ENCODE measurements at places on chromosomes 12 and 14. TPM values are rescaled to one million over a fixed set of nuclear protein-coding genes. Genes with fewer than 3 reads are reported as not detected.
A peak's percentile ranks its signal among the peaks of the same experiment; 100 is the strongest.

GRCh38 chr14:24576771-24577170 is 721 bp upstream of the CTSG start:
- DNase-seq, result no peak

- DNase-seq, result no peak
These were observed 9.9 kb upstream of the KANSL2 start for GRCh38 chr12:48691826-48692487.

DNA sequence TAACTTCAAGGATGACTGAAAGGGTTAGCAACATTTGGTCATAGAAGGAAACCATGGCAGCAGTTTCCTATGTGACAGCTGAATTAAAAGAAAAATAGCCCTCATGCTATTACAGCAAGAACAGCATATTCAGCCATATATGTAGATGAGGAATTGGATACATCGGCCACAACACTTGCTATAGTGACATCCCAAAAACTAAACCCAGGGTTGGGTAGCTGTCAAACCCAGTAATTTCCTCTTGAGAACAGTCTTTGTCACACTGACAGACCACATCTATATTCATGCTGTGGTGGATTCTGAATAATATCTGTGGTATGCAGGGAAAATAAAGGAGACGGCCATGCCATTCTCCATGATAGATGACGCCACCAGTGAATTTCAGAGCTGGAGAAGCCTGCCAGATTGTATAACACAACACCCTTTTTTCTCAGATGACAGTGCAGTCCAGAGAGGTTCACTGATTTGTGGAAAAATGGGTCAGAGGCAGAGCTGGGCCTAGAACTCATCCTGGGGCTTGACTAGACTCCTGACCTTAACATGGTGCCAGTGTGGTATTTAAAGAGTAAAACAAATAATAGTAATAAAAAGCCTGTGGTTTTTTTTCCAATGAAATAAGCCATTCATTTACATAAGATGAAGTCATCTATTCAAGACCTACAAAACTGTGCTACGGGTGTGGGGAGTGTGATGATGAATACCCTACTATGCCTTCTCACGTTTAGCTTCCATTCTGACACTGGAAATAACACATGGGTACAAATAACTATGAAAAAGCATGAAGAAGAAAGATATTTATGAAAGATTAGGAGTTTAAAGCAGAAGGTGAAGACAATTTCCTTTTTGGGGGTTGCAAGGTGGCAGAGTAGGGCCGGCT is 32.3 kb downstream of the EFCAB11 start:
- DNase-seq, result peak; percentile 95

GRCh38 chr12:7039403-7039802 is 21.1 kb upstream of the C1S start:
- no peak for DNase-seq

GRCh38 chr12:1595026-1595561 is 713 bp upstream of the FBXL14 start:
- DNase-seq, result no peak

The NPFF gene
- not detected for total RNA-seq

GRCh38 chr12:124464830-124465229 is 102.6 kb downstream of the NCOR2 start:
- DNase-seq, result no peak

The ST8SIA1 gene
- total RNA-seq, result 2.5 TPM

DNA sequence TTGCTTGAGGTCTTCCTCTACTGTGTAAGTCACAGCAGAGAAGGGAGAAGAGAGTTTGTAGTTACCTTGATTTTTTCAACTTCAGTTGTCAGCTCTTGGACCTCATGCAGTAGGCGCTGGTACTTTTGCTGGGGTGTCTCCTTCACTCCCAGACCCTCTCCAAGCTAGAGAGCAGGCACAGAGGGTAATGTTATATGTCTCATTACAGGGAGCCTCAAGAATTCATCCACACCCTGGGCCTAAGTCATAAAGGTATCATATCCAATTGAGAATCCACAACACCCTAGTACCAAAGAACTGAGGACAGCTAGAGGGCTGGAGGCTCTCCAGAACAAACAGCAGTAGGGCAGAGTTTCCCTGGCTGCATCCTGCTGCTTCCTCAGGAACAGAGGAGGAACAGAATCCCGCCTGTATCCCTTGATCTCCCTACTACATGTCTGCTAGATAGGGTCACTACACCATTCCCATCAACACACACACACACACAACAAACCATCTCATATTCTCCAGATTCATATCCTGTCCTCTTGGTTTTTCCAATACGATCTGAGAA is 11.9 kb downstream of the DCTN2 start:
- DNase-seq, result no peak

DNA sequence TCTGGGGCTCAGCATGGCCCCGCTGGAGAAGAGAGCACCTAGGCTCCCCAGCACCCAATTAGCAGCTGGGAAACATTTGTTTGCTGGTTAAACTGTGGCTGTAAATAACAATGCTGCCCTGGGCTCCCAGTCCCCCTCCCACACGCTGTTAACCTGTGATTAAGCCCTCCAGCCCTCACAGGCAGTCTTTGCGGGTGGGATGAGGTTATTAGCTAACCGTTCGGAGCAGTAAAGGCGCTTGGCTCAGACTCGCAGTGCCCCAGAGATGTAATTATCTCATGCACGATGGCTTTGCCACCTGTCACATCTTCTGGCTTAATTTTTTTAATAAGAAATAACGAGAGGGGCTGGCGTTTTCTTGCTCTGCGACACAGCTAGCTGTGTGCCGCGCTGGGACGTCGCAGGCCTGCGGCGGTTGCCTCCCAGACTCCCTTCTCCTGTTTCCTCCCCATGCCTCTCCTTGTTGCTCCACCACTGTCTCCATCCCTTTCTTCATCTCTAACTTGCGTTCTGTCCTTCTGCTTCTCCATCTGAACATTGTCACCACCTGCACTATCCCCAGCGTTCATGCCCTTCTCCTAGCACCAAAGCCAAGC is 239.2 kb upstream of the FKBP4 start:
- no peak for DNase-seq

The LRP1-AS gene
- total RNA-seq, result not detected

- DNase-seq, result peak; percentile 70
These were observed 102.0 kb downstream of the PEBP1 start for GRCh38 chr12:118237908-118238307.

The PSMB11 gene
- not detected for total RNA-seq

DNA sequence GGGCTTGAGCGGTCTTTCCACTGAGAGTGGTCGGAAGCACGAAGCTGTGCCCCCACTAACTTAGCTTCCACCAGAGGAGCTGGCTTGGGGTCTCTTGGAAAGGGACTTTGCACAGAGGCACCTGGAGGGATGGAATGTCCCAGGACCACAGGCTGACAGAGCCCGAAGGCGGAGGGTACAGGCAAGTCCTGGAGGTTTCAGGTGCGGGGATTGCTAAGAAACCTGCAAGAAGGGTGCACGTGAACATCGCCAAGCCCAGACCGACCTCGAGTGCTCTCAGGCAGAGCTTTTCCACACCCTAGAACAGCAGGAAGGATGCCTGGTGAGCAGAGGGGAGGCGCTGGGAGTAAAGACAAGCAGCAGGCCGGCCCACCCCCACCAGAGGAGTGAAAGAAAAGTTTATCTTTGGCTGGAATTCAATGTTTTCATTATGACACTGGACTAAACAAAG is 61.6 kb downstream of the SERPINA3 start:
- DNase-seq, result no peak

The BDKRB1 gene
- total RNA-seq, result not detected

DNA sequence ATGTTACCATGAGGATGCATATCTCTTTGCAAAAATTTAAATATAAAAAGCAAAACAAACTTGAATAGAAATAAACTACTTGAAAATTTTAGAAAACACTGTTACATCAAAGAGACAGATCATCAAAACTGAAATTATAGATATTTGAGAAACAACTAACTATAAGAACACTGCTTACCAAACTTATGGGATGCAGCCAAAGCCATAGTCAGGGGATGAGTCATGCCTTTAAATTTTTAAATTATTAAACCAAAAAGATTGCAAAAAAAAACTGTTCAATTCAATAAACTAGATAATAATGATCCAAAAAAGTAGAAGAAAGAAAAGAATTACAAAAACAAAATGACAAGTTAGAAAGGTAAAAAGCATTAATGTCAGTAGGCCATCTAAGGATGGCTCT is 7.5 kb downstream of the BDKRB2 start:
- DNase-seq, result no peak

Data from HT1080 (cell line).